Muscle of back (tissue), 13 donors: ENCODE measurements at places on chromosomes 1 and 21. TPM values are rescaled to one million over a fixed set of nuclear protein-coding genes. Genes with fewer than 3 reads are reported as not detected.

LCE2B gene
- not detected for polyA plus RNA-seq

OR2T33 gene
- polyA plus RNA-seq: not detected

DYNLT4 gene
- polyA plus RNA-seq: 0.37 TPM

OLIG2 gene
- not detected for polyA plus RNA-seq

GPR52 gene
- not detected for polyA plus RNA-seq

FCRL5 gene
- polyA plus RNA-seq: 0.12 TPM

KIAA0040 gene
- polyA plus RNA-seq: 15.7 TPM
